ENCODE measurements at places on chromosomes 12 and 14.

DNA sequence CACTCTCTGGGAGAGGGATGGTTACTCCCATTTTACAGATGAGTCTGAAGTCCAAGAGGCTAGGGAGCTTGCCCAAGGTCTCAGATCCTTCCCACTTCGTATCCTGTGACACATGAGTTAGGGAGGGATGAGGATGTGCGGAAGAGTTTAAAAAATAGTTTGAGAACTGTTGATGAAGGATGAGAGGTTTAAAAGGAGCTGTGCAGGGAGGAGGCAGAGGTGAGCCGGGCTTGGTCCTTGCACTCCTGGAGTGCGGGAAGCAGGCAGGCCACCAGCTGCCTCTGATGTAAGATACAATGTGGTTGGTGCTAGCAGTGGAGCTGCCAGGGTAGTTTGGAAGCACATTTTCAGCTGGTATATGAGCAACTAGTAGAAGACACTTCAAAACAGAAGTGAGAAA lies 46.5 kb downstream of the TSPAN9 start:
- DNase-seq = no peak

DNA sequence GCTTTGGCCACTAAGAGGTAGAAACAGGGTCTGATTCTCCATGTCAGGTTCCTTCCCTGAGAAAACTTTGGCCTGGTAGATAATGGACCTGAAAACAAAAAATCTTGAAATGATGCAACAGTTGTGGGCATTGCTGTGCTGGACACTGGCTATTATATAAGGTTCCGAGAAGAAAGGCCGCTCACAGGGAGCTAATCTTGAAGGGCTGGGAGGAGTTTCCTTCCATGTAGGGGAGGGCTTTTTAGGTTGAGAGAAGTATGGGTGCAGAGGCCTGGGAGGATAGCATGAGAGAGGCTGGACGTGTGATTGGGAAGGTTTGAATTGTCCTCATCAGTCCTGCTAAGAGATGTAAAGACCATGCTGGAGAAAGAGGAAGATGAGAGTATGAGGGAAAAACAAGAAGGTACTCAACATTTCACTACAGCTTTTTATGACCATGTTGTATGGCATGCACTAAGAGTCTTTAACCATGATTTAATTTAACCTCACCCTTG lies 11.6 kb downstream of the LRRK2 start:
- DNase-seq = no peak

GRCh38 chr14:23067847-23068788 lies 10.8 kb upstream of the CDH24 start:
- no peak for DNase-seq

DNA sequence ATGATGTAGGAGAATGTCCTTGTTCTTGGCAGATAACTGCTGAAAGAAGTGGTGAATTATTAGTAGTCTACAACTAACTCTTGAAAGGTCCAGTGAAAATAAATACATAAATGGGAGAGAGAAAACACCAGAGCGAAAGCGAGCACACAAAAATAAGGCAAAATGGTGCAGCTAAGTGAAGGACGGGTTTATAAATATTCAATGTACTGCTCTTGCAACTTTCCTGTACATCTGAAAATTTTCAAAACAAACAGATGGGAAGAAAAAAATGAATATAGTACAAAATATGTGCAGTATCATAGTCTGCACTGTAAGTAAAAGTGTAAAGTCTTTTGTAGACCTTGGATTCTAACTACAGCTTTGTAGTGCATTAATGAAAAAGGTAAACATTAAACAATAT lies 1.3 kb downstream of the MOK start:
- DNase-seq = no peak

GRCh38 chr14:69700575-69700974 lies 66.4 kb upstream of the SRSF5 start:
- DNase-seq = no peak

GRCh38 chr12:93102744-93103143 lies 173.6 kb upstream of the EEA1 start:
- DNase-seq = no peak

DNA sequence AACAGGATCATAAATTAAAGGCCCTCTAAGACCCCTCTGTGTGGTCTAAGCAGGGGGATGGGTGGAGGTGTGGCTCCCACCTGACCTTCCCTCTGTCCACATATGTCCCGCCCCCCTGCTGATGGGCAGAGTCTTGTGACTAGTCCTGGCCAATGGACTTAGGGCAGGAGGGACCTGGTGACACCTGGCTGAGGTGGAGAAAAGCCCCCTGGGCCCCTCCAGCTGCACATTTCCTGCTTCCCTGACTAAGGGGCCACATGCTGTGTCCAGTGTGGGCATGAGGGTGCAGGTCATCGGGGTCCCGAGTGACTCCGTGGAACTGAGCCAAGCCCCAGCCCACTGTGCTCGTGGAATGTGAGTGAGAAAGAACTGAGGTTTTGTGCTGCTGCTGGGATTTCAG lies 254.7 kb downstream of the ADGRD1 start:
- no peak for DNase-seq

GRCh38 chr14:102805941-102806340 lies 28.7 kb downstream of the TRAF3 start:
- no peak for DNase-seq

- no peak for DNase-seq
Observed at GRCh38 chr12:20474016-20474415, 105.7 kb downstream of the PDE3A start.
